ENCODE measurements at places on chromosomes 13 and 19. TPM values are rescaled to one million over a fixed set of nuclear protein-coding genes. Genes with fewer than 3 reads are reported as not detected.

DNA sequence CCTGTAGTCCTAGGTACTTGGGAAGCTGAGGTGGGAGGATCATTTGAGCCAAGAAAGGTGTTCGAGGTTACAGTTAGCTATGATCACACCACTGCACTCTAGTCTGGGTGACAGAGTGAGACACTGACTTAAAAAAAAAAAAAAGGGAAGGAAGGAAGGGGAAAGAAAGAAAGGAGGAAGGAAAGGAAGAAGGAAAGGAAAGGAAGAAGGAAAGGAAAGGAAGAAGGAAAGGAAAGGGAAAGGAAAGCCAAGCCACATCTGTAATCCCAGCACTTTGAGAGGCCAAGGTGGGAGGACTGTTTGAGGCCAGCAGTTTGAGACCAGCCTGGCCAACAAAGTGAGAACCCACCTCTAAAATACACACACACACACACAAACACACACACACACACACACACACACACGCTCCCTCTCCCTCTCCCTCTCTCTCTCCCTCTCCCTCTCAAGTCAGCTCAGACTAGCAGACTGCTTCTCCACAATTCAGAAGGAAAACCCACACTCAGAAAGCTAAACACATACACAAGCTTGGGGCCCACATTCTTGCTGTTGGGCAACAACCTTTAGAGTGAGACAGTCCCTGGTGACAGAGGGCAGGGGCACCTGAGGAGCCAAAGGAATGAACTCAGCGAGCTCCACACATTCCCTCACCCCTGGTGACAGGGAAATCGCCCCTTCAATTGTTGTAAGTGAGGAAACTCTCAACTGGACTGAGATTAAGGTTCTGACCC is 2.7 kb downstream of the ZNF709 start:
- DNase-seq = no peak

DNA sequence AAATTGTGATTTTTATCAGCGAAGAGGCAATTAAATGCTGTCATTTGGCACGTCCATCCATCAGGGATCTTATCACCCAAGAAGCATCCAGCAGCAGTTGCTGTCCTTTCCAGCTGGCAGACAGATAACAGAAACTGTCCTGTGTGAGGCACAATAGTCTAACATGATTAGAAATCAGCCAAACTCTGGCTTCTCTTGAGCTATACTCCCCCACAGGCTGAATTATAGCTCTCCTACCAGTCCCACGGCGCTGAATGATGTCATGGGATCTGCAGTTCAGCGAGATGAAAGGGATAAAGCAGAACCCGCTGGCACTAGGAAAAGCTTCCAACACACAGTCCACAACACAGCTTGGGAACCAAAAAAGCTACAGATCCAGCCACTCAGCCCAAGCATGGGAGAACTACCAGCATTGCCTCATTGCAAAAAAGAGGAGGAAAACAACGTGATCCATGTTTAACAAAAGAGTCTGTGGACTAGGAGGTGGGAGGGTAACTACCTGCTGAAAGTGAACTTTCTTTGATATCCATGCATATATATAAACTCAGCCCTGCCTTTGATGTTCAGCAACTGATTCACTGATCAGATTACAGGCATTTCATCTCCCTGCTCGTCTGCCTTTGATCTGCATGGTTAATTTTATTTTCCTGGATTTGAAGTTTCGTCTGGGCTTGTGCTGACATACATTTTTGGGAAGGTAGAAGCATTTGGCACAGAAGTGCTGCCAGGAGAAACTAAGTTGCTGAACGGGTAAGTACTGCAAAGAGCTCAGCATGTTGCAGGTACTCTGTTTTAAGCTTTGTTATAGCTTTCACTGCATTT is at the start of gene TNFRSF19:
TSS of gene TNFRSF19 (plus strand) at position 314 of the 822 bp plus-strand sequence. CDS start 19,772 bp downstream, outside the sequence.
- no peak for DNase-seq

GRCh38 chr19:11769995-11770394 is 3.2 kb downstream of the ZNF441 start:
- DNase-seq = no peak

GRCh38 chr19:33799476-33799875 is 2.8 kb downstream of the KCTD15 start:
- no peak for DNase-seq

- DNase-seq = no peak
Measured at GRCh38 chr19:16204005-16204294, 6.2 kb downstream of the AP1M1 start.

GRCh38 chr19:45939792-45940514 is 25.4 kb upstream of the NANOS2 start:
- no peak for DNase-seq

- no peak for DNase-seq
Measured at GRCh38 chr19:55056827-55057226, 6.1 kb downstream of the RDH13 start.

- no peak for DNase-seq
Measured at GRCh38 chr13:100738176-100738855, 63.7 kb upstream of the TMTC4 start.

- no peak for DNase-seq
Measured at GRCh38 chr19:7617172-7617571, 12.2 kb downstream of the XAB2 start.

- no peak for DNase-seq
Measured at GRCh38 chr19:16217716-16218451, 20.2 kb downstream of the AP1M1 start.

- DNase-seq = no peak
Measured at GRCh38 chr19:2235381-2236063, 607 bp downstream of the PLEKHJ1 start.

DNA sequence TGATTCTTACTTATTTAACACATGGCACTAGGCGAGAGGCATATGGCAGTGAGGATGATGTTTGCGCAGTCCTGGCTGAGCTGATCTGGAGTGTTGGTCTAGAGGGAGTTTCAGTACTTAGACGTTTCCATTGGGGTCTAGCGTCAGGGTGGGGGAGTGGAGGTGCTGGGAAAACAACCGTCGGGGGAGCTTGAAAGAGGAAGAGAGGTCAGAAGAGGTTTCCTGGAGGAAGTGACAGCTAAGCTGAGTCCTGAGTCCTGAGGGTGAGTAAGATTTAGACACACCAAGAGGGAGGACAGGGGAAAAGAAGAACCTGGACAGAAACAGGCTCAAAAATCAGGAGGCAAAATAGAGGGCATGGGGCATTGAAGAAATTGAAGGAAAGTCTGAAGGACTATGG is 81.4 kb downstream of the ALOX5AP start:
- DNase-seq = no peak

- DNase-seq = no peak
Measured at GRCh38 chr19:28134311-28134710, 1078.6 kb downstream of the UQCRFS1 start.

DNA sequence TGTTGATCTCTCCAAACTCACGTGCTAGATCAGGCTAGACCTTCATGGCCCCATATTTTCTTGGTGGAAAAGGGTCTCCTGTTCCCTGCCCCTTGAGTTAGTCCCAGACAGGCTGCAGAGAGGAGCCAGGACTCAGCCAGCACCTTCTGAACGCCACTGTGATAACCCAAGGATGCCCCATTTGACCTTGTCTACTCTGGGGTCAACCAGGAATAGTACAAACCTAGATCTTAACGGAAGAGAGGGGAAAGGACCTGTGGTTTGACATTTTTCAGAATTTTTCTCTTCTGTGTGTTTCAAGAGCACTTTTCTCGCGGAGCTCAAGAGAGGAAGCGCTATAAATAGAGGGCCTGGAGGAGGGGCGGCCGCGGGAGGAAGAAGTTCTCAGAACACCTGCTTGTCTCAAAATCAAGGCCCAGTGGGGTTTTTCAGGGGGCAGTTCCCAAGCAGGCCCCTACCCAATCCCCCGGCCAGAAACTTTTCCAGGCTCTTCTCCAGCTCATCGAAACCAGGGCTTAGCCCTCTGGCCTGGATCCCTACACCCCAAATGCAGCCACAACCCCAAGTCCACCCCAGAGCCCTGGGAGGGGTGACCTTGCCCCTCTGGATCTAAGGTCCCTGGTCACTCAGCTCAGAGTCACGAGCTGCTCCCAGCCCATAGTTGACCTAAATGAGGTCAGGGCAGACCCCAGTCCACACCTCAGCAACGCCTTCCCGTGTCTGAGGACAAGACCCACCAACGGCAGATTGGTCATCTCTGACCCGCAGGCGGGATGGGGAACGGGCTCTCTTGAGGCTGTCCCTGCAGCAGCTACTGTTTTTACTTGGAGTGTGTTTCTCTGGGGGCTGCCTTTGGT is 75.6 kb upstream of the TM9SF2 start:
- DNase-seq = no peak

DNA sequence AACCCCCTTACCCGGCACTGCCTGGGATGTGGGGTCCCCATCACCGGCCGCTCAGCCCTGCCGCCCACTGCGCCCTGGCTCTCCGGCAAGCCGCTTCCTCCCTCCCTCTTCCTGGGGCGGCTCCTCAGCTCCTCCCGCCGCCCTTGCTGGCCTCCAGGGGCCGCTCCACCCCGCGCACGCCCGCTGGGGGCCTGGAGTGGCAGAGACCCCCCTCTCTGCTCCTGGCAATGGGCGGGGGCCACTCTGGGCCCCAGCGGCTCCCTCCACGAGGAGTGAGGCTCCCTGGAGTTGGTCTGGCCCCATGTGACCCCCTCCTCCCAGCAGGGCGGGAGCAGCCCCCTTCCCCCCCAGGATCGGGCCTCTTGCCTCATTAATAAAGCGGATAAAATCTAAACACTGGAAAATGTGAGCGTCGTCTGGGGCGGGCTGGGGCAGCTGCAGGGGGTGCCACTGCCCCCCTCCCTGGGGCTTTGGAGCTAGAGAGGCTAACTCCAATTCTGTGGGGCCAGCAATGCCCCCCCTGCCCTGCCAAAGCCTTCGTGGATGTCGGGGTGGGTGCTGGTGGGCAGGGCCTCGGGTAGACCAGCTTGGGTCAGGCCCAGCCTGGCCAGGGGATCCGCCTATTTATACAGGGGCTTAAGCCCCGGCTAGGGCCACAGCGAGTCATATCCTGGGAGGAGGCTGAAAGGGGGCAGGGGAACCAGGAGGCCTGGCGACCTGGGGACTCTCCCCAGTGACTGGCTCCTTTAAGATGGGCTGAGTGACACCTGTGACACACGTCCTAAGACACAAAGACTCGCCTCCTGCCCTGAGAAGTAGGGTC is at the start of gene PTGER1:
TSS of gene PTGER1 (minus strand) at position 104 of the 823 bp plus-strand sequence. CDS start 1,034 bp downstream, outside the sequence.
- no peak for DNase-seq

DNA sequence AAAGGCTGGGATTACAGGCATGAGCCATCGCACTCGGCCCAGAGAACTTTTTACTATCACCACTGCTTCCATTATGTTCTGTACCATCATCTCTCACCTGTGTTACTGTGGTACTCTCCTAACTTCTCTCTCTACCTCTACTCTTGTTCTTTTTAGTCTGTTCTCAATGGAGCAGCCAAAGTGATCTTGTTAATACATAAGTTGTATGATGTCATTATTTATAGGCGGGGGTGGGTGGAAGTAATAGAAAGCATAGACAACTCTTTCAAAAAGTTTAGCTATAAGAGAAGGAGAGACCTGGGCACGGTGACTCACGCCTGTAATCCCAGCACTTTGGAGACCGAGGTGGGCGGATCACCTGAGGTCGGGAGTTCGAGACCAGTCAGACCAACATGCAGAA is 3.0 kb downstream of the ZNF570 start:
- no peak for DNase-seq

DNA sequence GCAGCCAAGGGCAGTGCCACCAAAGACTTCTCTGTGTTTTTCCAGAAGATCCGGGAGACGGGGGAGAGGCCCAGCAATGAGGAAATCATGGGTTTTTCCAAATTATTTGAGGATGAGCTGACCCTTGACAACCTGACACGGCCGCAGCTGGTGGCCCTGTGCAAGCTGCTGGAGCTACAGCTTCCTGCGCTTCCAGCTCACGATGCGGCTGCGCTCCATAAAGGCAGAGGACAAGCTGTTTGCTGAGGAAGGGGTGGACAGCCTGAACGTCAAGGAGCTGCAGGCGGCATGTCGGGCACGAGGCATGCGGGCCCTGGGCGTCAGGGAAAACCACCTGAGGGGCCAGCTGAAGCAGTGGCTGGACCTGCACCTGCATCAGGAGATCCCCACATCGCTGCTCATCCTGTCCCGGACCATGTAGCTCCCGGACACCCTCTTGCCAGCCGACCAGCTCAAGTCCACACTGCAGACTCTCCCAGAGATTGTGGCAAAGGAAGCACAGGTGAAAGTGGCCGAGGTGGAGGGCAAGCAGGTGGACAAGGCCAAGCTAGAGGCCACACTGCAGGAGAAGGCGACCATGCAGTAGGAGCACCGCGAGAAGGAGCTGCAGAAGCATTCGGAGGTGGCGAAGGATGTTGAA is 11.7 kb downstream of the ZSCAN1 start:
- DNase-seq = no peak

DNA sequence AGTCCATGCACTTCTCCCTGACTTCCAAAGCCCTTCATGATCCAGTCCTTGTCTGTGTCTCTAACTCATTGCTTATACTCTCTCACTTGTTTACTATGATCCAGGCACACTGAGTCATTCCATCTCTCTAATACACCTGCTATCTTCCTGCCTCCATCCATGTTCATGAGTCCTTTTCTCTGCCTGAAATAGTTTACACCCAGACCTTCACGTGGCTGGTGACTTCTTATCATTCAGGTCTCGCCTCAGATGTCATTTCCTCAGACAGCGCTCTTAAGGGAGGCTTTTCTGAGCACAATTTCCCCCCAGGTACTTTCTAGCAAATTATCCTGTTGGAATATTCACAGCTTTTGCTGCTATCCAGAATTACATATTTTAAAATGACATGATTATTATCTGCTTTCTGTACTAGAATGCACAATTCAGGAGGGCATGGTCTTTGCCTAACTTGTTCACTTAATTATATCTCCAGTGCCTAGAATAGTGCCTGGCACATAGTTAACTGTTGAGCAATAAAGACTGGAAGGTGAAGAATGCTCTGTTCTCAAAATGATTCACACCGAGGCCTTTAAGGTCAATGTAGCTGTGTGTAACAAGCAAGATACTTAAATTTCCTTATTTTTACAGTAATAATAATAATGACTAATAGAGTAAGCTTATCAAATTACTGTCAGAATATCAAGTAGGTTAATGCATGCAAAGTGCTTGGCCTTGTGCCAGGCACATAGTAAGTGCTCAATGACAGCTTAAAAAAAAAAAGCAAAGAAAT is 183.7 kb upstream of the SPRY2 start:
- DNase-seq = no peak

DNA sequence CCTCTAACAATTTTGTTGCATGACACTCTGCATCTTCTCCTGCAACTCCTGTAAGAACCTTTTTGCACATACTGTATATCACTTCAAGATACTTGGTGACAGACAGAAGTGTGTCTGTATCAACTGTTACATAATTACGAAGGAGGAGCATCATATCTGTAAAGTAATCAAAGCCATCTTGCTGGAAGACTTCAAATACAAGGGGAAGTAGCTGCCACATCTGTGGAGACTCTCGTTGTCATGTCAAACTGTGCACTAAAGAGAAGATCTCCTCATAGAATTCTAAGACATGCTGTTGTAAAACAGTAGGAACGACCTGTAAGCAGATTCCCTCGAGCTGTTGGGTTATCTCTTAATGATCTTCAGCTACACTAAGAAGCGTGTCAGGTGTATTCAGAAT is 38.0 kb upstream of the SPATA13 start:
- no peak for DNase-seq

Gene ZNF541
- not detected for polyA plus RNA-seq

Gene PSG7
- polyA plus RNA-seq = not detected

Gene CADM4
- 0.47 TPM for polyA plus RNA-seq

Gene OR10H1
- polyA plus RNA-seq = not detected

Gene RETN
- polyA plus RNA-seq = not detected

Gene CEACAM21
- polyA plus RNA-seq = 0.58 TPM

Gene SIN3B
- polyA plus RNA-seq = 6.4 TPM

Gene TTC9B
- polyA plus RNA-seq = 0.14 TPM
